ENCODE measurements at places on chromosomes 1 and 21. TPM values are rescaled to one million over a fixed set of nuclear protein-coding genes. Genes with fewer than 3 reads are reported as not detected.

CRYBG2 gene
- 1.6 TPM for total RNA-seq

COQ8A gene
- 22.4 TPM for total RNA-seq

TMEM81 gene
- 2.4 TPM for total RNA-seq

CHIA gene
- not detected for total RNA-seq

MAP1LC3C gene
- total RNA-seq, result not detected

CD84 gene
- not detected for total RNA-seq

GPR153 gene
- total RNA-seq, result 1.0 TPM

SELP gene
- not detected for total RNA-seq
